ENCODE measurements at places on chromosomes 6 and 20.

DNA sequence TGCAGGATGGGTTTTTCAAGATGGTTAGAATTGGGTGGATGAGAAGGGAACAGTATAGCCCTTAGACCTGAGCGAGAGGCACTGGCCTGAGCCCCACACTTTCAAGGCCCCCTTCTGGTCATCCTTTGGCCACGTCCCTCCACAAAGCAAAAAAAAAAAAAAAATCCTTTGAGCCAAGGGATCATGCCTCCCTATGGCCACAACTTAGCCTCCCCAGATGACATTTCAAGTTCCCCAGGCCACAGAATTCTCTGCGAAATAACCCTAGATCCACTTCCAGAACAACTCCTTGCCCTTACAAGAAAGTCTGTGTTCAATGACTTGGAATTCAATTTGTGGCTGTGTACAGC lies 30.4 kb downstream of the ELOVL2 start:
- DNase-seq = no peak

DNA sequence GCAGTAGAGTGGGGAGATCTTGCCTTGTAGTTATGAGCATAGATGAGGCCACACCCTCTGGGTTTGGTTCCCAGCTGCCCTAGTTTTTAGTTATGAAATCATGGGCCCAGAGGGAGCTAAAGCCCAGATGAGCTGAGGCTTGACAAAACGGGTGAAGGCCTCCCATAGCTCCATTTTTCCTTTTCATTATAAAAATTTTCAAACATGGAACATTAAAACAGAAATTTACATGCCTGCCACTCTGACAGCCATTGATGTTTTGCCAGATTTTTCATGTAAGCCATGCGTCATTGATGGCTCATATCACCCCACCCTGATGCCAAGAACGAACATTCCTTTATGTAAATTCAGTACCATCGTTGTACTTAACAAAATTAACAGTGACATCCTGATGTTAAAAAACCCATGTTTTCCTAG lies 67.9 kb downstream of the IGF2R start:
- DNase-seq = no peak

GRCh38 chr20:9395971-9396370 lies 118.4 kb upstream of the LAMP5 start:
- DNase-seq = no peak

- no peak for DNase-seq
Measured at GRCh38 chr6:157035546-157035945, 258.4 kb downstream of the ARID1B start.

GRCh38 chr6:19721766-19722377 lies 115.3 kb upstream of the ID4 start:
- DNase-seq = no peak

DNA sequence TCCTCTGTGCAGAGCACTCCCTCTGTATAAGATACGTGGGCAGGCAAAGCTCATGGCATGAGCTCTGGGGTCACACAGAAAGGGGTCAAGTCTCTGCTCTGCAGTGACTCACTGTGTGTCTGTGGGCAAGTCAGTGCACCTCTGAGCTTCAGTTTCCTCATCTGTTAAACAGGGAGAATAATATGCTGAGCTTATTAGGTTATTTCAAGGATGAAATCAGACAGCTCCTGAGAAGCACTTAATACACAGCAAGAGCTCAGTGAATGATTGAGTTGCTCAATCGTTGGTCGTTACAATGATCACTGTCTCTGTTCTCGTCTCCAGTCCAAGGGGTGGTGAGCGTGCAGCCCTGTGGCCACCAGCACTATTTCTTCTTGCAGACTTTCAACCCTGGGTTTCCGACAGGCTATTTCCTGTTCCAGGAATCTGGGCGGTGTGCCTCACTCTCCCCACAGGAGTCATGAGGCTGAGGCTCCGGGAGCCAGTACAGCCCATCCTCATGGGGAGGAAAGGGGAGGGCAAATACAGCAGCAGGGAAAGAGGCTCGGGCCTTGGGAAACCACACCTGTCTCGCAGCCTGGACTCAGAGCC lies 28.9 kb downstream of the KIAA1755 start:
- no peak for DNase-seq

- no peak for DNase-seq
Measured at GRCh38 chr6:47428288-47428687, 49.3 kb upstream of the CD2AP start.

Measured in stimulated activated CD4-positive, alpha-beta T cell treated with anti-CD3 and anti-CD28 coated beads, Interleukin-1b, Interleukin-23, amount 100 ng/mL, for 4 hours (primary cell).